ENCODE measurements at places on chromosomes 2 and 18.

DNA sequence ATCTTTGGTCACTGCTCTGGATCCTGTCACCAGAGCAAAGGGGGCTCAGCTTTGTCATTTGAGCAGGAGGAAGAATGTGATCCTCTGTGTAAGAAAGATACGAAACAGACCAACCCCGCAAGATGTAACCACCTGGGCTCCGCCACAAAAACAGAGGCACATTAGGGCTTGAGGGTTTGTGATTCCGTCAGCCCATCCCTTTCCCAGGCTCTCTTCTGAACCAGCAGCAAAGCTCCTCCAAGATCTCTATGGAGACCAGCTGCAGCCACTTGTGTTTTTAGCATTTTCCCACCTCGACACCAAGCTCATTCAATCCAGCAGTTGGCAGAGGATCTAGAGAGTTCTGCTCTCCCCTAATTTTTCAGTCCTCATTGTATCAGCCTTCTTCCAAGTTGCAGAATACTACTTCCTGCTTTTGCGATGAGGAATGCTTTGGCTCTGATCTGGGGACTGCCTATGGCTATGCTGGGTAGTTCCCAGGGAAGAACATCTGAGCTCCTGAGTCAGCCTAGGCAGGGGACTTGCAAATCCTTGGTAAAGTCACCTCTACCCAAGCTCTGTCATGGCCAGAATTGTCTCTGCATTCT, 139.6 kb upstream of the RAB12 start:
- H3K36me3 ChIP-seq: no peaks in the 10 kb centered on the region
- no peaks in the 10 kb centered on the region for H3K4me1 ChIP-seq
- H3K4me3 ChIP-seq: no peak overlapping the region
- H3K27me3 ChIP-seq: no peaks in the 10 kb centered on the region

- no peak for DNase-seq
- no peaks in the 10 kb centered on the region for H3K27me3 ChIP-seq
- no peaks in the 10 kb centered on the region for H3K4me1 ChIP-seq
- H3K4me3 ChIP-seq: no peak overlapping the region
Measured at GRCh38 chr2:120481446-120482194, 135.7 kb downstream of the INHBB start.

DNA sequence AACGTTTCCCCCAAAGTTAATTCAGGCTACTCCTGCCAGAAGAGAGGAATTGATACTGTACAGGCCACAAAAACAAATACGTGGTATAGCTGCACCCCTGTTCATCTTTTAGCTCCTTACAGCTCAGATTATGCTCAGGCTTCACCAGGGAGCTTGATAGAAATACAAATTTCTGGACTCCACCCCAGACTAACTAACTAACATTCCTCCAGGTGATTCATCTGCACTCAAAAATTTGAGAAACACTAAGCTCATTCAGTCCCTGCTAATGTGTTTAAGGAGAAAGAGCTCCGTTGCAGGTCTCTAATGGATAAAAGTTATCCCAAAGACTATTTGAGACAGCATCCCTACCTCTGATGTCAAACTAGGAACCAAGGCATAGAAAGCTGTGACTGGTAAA, 36.8 kb upstream of the UNC80 start:
- H3K4me1 ChIP-seq: no peaks in the 10 kb centered on the region
- no peak overlapping the region for H3K27ac ChIP-seq
- no peaks in the 10 kb centered on the region for H3K27me3 ChIP-seq
- H3K36me3 ChIP-seq: no peaks in the 10 kb centered on the region
- no peak for DNase-seq
- H3K4me3 ChIP-seq: no peak overlapping the region

DNA sequence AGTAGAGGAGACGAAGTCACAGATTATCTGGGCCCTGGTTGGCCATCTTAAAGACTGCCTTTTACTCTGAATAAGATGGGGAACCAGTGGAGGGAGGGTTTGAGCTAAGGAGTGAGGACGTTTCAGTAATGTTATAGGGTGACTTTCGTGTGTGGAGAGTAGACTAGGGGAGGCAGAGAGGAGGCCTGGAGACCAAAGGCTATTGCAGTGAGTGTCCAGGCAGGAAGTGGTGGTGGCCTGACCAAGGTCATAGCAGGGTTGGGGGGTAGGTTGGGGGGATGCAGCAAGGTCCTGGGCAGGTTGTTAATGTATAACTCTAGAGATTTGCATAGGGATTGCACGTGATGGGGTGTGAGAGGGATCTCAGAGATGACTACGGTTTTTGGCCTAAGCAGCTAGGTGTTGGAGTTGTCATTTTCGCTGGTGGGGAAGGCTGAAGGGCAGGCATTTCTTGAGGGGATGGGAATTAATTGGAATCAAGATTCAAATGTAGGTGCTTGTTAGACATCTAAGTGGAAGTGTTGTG, 4.9 kb downstream of the CEP192 start:
- peaks cover 20% of the 10 kb centered on the region for H3K4me1 ChIP-seq
- DNase-seq: no peak
- peaks cover 17% of the 10 kb centered on the region for H3K36me3 ChIP-seq

- no peaks in the 10 kb centered on the region for H3K36me3 ChIP-seq
- no peaks in the 10 kb centered on the region for H3K4me1 ChIP-seq
- no peaks in the 10 kb centered on the region for H3K27me3 ChIP-seq
Measured at GRCh38 chr2:189012351-189012750, 38.2 kb downstream of the COL3A1 start.

GRCh38 chr18:6921571-6921970, 192.1 kb downstream of the ARHGAP28 start:
- no peak overlapping the region for H3K27ac ChIP-seq
- H3K4me3 ChIP-seq: no peak overlapping the region
- no peaks in the 10 kb centered on the region for H3K27me3 ChIP-seq

- no peak overlapping the region for H3K27ac ChIP-seq
- DNase-seq: no peak
- H3K27me3 ChIP-seq: no peaks in the 10 kb centered on the region
- no peak overlapping the region for H3K4me3 ChIP-seq
- H3K36me3 ChIP-seq: no peaks in the 10 kb centered on the region
- H3K4me1 ChIP-seq: no peaks in the 10 kb centered on the region
Measured at GRCh38 chr2:133417415-133417814, 150.8 kb downstream of the NCKAP5 start.

DNA sequence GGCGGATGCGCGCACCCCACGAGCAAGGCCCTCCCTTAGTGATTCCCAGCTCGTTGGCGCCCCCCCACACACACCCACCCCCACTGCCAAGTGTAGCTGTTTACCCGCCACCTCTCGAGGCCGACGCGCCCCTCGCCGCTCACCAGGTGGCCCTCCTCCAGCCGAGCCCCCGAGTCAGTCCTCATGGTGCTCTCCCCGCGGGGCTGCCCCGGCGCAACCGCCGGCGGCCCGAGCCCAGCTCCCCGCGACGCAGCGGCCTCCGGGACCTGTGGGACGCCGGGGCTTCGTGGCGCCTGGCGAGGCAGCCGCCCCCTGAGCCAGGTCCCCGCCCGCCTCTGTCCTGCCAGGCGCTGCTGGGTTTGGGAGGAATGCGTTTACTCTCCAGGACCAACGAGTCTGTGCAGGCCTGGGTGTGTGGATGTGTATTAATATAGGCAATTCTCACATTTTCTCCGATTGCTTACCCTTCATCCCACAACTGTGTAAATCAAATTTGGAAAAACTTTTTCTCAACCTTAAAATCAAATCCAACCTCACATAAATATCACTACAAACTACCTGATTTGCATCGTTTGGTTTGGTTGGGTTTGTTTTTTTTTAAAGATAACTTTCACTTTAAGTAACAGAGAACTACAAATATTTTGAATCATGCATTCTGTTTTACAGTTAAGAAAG, at the start of gene TMEM237:
Gene TMEM237 (minus strand): TSS at position 288 of the 675 bp plus-strand sequence. CDS start 103 bp downstream, at position 185.
- H3K36me3 ChIP-seq: peaks cover 3% of the 10 kb centered on the region
- peak; percentile 83 for DNase-seq
- H3K4me3 ChIP-seq: peak within 1 kb of the TSS; percentile 84
- H3K27ac ChIP-seq: peak within 1 kb of the TSS; percentile 87
- peaks cover 4% of the 10 kb centered on the region for H3K27me3 ChIP-seq

DNA sequence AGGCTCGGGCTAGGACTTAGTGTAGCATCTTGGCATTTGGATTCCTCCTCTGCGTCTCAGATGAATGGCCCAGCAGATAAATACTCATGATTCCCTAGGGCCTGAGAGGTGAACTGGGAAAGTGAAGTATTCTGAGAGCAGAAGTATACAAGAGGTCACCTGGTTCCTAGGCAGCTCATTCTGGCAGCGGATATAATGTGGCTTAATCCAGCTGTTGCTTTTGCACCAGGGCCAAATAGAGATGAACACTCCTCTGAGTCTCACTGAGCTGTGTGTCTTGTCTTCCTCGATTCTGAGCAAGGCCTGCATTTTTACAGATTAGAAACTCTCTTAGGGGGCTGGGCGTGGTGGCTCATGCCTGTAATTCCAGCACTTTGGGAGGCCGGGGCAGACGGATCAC, 196.1 kb downstream of the SLC4A3 start:
- H3K4me3 ChIP-seq: no peak overlapping the region
- H3K27me3 ChIP-seq: no peaks in the 10 kb centered on the region
- peak; percentile 34 for DNase-seq
- no peaks in the 10 kb centered on the region for H3K36me3 ChIP-seq

- H3K4me3 ChIP-seq: no peak overlapping the region
- H3K27me3 ChIP-seq: no peaks in the 10 kb centered on the region
- no peak overlapping the region for H3K27ac ChIP-seq
- DNase-seq: no peak
- peaks cover 37% of the 10 kb centered on the region for H3K36me3 ChIP-seq
- H3K4me1 ChIP-seq: peaks cover 21% of the 10 kb centered on the region
Measured at GRCh38 chr18:79423211-79424007, 27.7 kb downstream of the NFATC1 start.

DNA sequence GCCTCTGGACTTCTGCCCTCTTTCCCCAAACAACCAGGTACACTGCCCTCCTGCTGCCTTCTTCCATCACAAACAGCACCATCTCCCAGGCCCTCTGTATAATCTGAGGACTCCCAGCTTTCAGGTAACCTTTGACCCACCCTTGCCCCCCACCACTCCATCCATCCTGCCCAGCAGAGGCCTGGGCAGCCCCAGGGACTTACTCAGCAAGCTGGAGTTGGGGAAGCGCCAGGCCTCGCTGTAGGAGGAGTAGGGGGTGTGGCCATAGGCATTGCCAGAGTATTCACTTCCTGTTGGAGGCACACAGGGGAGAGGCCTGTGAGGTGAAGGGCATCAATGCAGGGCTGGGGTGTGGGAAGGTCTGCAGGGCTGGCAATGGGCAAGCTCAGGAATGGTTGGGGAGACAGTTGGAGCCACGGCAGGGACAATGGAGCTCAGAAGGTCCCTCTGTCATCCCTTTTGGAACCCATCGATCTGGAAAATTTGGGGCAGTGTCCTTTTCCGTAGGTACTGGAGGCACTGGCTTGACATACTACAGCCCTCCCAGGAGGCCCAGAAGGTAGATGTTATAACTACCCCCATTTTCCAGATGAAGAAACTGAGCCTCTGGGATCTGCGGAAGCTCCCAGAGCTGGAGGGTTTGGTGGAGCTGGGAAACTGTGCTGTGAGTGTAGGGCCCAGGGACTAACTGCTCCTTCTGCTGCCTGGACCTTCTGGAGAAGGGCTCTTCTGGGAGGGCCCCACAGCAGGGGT, 46.3 kb downstream of the PSD4 start:
- peaks cover 17% of the 10 kb centered on the region for H3K4me1 ChIP-seq
- peaks cover 4% of the 10 kb centered on the region for H3K27me3 ChIP-seq
- no peak overlapping the region for H3K4me3 ChIP-seq
- no peaks in the 10 kb centered on the region for H3K36me3 ChIP-seq

DNA sequence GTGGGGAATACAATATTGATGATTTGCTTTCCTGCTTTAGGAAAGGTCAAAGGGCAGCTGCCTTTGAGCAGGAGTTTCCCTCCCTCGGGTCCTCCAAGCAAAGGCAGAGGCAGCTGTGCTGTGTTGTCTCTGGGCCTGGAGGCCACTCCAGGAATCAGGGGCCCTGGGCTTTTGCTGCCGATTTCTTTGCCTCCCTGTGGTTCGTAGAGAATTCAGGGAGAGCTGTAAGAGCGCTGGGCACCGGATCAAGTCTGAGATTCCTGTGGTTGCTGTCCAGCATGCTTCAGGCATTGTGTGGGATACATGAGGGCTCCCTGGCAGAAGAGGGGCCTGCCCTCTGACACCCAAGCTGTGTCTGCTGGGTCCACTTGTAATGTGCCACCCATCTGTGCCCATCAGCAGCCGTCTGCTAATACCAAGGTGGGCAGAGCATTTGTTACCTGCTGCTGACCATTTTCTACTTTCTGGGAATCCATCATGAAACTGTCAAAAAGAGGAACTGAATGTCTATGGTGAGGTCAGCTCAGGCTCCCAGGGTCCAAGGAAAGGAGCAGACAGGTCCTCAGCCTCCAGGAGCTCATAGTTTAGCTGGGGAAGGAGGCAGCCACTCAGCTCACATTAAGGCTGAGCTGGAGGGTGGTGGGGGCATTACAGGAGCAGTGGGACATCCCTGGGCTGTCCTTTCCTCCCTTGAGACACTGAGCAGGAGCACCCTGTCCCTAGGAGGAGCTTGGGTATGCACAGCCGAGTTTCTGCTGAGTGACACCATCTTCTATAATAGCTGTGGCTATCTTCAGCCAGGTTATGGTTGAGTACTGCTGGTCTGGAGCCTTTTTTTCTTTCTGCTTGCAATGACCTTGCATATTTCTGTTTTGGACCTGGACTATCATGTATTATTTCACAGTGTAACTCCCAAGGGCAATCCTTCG, 68.5 kb downstream of the CTIF start:
- no peaks in the 10 kb centered on the region for H3K36me3 ChIP-seq
- H3K27ac ChIP-seq: no peak overlapping the region
- H3K4me3 ChIP-seq: no peak overlapping the region
- H3K27me3 ChIP-seq: no peaks in the 10 kb centered on the region

DNA sequence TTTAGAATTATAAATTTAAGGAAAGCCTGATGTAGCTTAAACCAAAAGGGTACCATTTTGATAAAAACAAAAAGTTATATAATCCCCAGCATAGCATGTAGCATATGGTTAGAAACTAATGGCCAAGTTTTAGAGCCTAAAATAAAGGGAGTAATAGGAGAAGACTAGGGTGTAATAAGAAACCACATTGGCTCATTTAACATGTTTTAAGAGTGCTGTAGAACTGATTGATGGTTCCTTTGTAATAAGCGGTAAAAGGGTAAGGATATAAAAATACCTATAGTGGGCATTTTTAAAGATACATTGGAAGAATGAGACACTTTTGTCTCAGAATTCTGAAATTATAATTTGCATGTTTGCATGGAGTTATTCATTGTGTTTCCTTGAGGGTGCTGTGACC, 1.9 kb downstream of the PSMA8 start:
- H3K4me3 ChIP-seq: no peak overlapping the region
- no peaks in the 10 kb centered on the region for H3K27me3 ChIP-seq
- H3K36me3 ChIP-seq: no peaks in the 10 kb centered on the region
- DNase-seq: no peak

- no peaks in the 10 kb centered on the region for H3K27me3 ChIP-seq
- peak overlapping the region; percentile 47 for H3K4me3 ChIP-seq
- peak; percentile 78 for DNase-seq
- peaks cover 19% of the 10 kb centered on the region for H3K36me3 ChIP-seq
- peaks cover 63% of the 10 kb centered on the region for H3K4me1 ChIP-seq
Measured at GRCh38 chr2:203802342-203803052, 65.1 kb upstream of the CTLA4 start.

- H3K27me3 ChIP-seq: peaks cover 12% of the 10 kb centered on the region
- H3K4me1 ChIP-seq: no peaks in the 10 kb centered on the region
- H3K4me3 ChIP-seq: no peak overlapping the region
- no peak for DNase-seq
- H3K36me3 ChIP-seq: no peaks in the 10 kb centered on the region
- no peak overlapping the region for H3K27ac ChIP-seq
Measured at GRCh38 chr2:238926761-238927611, 79.1 kb downstream of the TWIST2 start.
